ENCODE measurements at places on chromosomes 5 and 9.

GRCh38 chr9:116336133-116336862 is 182.7 kb downstream of the PAPPA start:
- DNase-seq = no peak

DNA sequence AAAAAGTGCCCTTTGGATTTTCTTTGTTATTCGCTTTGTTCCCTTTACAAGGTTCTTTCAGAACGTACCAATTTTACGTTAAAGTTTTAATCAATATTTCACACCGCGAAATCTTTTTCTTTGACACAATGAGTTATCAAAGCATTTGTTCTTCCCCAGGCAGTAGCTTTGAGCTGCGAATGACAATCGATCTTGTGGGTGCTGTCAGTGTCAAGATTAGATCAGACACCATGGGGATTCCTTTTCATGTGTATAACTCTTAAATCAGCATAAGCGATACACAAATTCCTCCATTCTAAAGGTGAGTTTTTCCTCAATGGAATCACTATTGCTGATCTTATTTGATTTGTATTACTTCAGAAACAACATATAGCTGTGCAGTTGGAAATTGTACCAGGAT is 145.5 kb downstream of the ST8SIA4 start:
- no peak for DNase-seq

DNA sequence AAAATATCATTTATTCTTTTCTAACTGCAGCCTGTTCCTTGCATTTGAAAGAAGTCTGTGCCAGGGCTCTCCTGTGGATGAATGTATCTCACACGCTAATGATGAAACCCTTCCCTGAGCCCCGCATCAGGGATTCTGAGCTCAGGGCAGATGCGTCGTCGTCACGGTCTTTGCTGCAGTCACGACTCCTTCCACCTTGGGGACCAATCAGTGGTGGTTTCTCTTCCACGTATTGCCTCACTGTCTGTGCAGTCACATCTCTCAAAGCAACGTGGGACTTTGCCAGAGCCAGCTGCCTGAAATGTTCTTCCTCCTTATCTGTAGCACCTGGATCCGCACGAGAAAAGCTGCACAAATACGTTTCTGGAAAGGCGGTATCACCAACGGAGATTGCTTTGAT is 13.9 kb upstream of the UBE2QL1 start:
- DNase-seq = no peak

- DNase-seq = no peak
These were observed 613.0 kb downstream of the KIF4B start for GRCh38 chr5:155626592-155626991.

DNA sequence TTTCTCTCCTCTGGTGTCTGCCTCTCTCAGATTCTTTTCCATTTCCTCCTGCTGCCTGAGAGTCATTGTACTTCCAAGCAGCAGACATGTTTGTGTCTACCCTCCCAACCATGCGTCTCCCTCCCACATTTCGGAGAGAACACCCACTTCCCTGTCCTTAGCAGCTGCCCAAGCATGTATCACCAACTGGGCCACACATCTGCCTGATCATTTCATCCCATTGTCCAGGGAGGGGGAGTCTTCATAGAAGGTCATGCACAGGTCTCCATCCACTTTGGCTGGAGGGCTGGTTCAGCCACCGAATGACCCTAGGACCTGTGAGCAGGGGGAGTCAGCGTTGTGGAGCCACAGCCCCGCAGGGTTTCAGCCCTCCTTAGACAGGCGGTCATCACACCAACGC is 75.4 kb downstream of the MAP1B start:
- DNase-seq = no peak

DNA sequence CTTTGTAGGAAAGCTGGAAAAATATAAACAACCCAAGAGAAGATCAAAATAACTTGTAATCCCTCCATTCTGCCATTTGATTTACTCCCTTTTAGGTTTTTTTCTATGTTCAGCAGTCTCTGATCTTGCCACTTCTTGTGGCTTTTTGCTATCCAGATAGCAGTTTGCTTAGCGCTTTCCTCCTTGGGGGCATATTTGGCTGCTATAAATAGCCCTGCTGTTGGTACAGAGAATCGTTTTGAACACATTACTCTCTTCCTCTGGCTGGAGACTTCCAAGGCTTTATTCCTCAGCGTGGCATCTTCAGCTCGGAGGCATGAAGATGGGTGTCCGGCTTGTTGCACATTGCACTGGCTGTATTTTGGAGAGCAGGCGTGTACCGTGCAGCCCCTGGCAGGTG is 38.6 kb downstream of the HMCN2 start:
- DNase-seq = no peak

- DNase-seq = no peak
These were observed 61.7 kb upstream of the COL15A1 start for GRCh38 chr9:98881836-98882568.

GRCh38 chr5:80409367-80409966 is 1.6 kb downstream of the ZFYVE16 start:
- DNase-seq = no peak

- no peak for DNase-seq
These were observed 606 bp downstream of the EEIG1 start for GRCh38 chr9:127980060-127980705.

- no peak for DNase-seq
These were observed 468.4 kb upstream of the CDH6 start for GRCh38 chr5:30725073-30725472.

DNA sequence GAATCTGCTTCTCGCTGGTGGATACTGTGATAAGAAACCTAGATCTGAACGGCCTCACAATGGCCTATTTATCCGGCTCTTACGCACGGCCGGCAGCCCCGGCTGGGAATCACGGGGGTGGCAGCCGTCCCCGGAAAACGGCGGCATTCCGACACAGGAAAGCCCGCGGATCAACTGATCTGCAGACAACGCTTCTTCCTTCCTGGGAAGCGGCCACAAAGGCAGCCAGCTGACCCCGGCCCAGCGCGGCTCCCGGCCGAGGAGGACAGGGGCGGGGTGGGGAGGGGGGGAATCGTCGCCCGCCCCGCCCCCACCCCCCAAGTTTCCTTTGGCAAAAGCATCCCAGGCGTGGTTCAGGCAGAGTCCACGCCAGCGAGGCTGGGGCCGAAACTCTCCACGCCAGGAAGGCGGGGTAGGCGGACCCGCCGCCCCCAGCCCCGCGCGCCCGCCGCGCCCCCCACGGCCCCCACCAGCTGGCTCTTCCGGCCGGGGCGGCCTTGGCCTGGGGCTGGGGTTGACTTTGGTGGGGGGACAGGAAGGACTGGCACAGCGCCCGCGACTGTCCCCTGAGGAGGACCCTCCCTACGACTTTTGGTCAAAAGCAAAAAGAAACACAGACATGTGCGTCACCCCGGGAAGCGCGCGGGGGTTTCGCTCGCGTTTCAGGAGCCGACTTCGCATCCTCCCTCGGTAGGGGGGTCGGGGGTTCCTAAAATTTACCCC is 247.7 kb upstream of the ANKRD55 start:
- DNase-seq = no peak

DNA sequence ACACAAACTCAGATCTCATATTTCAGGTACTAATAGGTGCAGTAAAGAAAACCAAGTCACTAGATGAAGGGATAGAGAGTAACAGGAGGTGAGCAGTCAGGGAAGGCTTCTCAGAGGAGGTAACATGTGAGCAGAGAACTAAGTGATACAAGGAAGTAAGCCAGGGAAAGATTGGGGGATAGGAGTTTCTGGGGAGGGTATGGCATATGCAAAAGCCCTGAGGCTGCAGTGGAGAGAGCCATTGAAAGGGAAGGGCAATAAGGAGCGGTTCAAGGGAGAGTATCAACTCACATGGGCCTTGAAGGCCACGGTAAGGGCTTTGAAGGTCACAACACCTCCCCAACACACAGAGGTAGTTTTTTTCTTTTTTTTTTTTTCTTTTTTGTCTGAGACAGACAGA is 6.9 kb downstream of the OLFML2A start:
- DNase-seq = no peak

GRCh38 chr9:100298378-100298777 is 54.4 kb downstream of the TEX10 start:
- DNase-seq = no peak
